ENCODE measurements at places on chromosomes 7 and 10.

DNA sequence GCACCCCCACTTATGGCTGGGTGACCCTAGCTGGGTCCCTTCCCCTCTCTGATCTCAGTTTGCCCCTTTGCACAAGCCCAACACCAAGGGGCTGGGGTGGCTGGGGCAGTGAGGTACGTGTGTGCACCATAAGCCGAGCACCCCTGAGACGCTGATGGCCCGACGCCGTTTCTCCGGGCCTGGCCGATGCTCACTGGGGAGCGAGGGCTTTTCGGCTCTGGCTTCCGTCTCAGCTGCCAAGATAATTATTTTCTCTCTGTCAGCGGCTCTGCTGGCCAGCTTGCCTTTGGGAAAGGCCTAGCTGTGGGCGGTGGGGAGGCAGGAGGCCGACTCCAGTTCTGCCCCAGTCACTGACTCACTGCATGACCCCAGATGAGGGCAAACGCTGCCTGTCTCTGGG, 91.0 kb downstream of the ZMIZ1 start:
- DNase-seq = no peak

- DNase-seq = no peak
Observed at GRCh38 chr7:12685550-12685949, 1.9 kb upstream of the ARL4A start.

- DNase-seq = no peak
Observed at GRCh38 chr10:13219685-13220670, 14.2 kb downstream of the UCMA start.

DNA sequence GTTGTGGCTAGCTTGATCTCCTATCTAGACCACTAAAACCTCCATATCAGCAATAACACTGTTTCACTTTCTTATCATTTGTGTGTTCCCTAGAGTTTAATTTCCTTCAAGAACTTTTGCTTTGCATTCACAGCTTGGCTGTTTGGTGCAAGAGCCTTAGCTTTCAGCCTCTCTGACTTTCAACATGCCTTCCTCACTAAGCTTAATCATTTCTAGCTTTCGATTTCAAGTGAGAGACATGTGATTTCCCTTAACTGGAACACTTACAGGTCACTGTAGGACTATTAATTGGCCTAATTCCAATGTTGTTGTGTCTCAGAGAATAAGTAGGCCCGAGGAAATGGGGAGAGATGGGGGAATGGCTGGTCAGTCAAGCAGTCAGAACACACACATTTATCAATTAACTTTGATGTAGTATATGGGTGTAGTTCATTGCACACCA, 10.6 kb upstream of the BPGM start:
- DNase-seq = no peak

- no peak for DNase-seq
Observed at GRCh38 chr10:132859084-132859855, 73.3 kb upstream of the NKX6-2 start.

DNA sequence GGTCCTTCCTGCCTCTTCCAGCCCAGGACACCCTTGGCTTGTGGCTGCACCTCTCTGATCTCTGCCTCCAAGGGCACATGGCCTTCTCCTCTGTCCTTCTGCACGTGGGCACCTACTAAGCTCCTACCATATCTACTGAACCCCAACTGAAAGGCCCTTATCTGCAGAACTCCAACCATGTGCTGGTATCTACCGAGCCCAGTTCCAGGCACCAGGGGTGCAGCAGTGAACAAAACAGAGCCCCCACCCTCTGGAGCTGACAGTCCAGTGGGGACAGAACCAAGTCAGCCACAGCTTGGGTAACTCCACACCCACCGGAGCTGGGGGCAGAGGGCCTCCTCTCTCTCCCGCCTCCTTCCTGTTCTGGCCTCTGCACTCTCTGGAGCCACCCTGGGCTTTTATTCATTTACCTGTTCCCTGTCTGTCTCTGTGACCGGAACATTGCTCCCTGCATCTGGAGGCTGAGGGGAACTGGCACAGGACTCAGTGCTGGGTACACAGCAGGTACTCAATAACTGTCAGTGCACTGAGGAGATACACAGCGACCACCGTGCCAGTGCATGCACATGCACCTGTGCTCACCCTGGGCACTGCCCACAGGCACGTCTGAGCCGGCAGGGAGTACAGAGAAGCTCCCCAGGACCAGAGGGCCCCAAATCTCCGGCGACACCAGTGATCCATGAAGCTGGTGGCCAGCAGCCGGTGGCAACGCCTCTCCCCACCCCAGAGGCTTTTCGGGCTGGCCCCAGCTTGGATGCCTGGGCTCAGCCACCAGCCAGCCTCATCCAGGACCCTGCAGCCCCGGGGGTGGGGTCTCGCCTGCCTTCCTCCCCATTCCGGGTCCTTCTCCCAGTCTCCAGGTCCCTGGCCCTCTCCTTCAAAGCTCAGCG, 2.0 kb downstream of the MICALL2 start:
- DNase-seq = no peak

DNA sequence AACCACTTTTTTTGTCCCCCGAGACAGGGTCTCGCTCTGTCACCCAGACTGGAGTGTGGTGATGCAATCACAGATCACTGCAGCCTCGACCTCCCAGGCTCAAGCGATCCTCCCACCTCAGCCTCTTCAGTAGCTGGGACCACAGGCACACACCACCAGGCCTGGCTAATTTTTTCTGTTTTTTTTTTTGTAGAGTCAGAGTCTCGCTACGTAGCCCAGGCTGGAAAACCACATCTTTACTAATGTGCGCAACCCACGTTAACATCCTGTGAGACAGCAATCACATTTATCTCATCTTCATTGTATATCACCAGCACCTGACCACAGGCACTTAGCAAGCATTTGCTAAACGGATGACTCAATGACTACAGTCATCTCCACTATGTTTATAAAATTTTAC, 77.8 kb upstream of the ATP6V0A4 start:
- DNase-seq = no peak

DNA sequence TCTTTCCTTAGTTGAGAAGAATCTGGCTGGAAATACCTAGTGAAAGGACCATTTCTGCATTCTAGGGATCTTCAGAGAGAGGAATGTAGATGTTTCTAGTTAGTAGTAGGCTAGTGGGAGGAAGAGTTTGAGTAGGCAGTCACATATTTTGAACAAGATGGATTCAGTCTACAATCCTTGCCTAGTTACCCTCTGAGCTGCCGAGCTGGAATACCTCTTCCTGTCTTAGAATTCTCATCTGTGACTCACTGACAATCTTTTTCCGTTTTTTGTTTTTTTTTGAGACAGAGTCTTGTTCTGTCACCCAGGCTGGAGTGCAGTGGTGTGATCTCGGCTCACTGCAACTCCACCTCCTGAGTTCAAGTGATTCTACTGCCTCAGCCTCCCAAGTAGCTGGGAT, 30.7 kb upstream of the PLPP4 start:
- DNase-seq = no peak

DNA sequence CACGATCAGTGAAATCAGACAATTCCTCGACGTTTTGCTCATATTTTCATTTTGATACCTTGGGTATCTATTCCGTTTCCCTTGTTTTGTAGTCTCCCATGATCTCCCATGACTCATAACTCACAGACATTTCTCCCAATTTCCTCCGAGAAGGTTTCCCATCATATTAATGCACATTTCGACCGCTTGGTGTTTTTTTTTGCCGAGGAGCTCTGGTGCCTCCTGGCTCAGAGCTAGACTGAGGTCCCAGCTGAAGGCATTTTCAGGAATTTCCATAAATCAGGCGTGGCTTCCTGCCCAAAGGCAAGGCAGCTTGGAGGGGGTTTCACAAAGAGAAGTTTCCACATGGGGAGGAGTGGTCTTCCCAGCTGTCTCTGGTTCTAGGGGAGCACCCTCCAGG, 148.2 kb upstream of the TNS3 start:
- no peak for DNase-seq

DNA sequence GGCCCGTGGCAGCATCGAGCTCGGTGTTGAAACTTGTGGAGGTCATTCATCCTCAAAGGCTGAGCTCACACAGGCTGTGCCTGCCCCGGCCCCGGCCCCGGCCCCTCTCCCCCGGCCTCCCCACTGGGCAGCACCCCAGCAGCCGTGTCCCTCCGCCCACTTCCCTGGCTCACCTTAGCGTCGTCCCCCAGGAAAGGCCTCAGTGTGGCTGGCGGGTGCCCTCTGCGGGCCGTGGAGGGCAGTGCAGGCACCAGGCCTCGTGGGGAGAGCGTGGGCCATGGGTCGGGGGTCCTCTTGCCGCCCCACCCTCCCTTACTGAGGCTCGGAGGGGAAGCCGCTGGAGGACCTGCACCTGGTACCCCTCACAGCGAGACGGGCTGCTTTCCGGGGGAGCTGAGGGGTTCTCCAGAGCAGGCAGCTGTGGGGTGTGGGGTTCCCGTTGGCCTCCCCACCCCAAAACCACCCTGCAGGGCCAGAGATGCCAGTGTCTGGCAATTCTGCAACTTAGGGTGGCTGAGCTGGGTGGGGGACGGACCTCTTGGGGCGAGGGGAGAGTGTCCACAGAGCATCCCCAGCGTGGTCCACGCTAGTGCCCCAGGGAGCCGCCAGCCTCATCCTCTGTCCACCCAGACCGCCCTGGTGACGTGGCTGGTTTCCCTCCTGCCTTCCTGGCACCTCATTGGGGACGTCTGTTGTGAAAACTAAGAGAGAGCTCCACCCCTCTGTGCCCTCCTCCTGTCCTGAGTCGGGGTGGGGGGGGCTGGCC, 44.2 kb upstream of the DPYSL4 start:
- no peak for DNase-seq

GRCh38 chr7:88772776-88773175, 13.3 kb downstream of the ZNF804B start:
- DNase-seq = no peak

GRCh38 chr10:96708456-96708855, 11.9 kb downstream of the PIK3AP1 start:
- no peak for DNase-seq

- DNase-seq = no peak
Observed at GRCh38 chr7:27953777-27954176, 213.8 kb downstream of the TAX1BP1 start.

DNA sequence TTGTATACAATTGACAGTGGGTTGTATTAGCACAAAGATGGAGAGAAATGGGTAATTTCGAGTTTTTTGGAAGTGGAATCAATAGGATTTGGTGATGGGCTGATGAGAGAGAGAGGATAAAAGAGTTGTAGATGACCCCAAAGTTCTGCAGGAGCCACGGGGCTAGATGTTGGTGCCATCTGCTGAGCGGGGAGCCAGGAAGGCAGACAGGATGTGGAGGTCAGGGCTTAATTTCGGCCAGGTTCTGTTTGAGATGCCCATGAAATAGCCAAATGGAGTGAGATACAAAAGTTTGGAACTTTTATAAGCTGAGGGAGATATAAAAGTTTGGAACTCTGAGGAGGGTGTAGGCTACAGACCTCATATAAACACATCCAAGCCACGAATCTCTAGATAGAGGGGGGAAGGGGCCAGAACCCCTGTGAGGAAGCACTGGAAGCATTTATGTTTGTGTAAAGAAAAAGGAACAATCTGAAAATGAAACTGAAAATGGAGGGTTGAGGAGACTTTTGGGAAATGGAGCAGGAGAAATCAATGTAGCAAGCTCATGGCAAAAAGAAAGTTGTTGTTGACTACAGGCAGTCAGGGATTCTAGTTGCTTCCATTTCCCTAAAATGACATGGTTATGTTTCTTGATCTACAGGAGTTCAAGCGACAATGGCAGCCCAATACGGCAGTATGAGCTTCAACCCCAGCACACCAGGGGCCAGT, 2.2 kb downstream of the GIMAP4 start:
- no peak for DNase-seq

Data from cortex of kidney (tissue), 1 donor.